ENCODE measurements at places on chromosomes 7 and 10.

- no peak for DNase-seq
Observed at GRCh38 chr7:16562456-16563220, 36.0 kb downstream of the LRRC72 start.

DNA sequence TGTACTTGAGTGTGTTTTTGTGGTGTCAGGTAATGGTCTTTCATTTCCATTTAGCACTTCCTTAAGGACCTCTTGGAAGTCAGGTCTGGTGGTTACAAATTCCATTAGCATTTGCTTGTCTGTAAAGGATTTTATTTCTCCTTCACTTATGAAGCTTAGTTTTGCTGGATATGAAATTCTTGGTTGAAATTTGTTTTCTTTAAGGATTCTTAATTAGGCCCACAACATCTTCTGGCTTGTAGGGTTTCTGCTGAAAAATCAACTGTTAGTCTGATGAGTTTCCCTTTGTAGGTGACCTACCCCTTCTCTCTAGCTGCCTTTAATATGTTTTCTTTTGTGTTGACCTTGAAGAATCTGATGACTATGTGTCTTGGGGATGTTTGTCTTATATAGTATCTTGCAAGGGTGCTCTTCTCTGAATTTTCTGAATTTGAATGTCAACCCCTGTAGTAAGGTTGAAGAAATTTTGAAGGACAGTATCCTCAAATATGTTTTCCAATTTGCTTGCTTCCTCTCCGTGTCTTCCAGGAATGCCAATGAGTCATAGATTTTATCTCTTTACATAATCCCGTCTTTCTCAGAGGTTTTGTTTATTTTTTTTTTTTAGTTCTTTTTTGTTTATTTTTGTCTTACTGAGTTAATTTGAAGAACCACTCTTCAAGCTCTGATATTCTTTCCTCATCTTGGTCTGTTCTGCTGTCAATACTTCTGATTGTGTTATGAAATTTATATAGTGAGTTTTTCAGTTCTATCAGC, 70.2 kb downstream of the SLC39A12 start:
- no peak for DNase-seq

DNA sequence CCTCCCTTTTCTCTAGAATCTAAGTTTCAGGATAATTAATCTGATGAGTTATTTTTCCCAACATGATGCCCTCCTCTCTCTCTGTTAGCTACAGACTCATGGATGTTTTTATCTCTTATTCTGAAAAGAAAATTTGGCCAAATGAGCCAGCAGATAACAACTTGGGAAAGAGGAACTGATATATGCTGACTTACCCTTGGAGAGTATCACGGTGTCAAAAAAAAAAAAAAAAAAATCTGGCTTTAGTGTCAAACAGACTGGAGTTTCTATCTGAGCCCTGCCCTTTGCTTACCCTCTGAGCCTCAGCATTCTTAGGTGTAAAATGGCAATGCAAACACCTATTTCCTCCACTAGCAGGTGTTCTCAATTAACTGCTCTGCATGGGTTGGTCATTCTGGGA, 190.4 kb downstream of the AHR start:
- no peak for DNase-seq

- DNase-seq = no peak
Observed at GRCh38 chr7:27943241-27943640, 203.3 kb downstream of the TAX1BP1 start.

DNA sequence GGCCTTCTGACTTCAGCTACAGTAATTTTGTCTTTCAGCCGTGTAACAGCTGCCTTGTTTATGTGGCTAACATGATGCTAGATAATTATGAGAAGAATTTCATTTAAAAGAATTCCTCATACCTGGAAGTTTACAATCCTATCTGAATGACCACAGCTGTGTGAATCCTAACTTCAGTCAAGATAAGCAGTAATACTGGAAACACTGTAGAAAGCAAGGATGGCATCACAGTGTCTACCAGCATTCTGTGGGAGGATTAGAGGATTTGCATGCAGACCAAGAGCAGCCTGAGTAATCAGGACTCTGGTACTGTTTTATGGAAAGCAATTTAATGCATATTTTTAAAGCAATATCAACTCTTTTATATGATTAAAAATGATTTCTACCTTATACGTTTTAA, 282.4 kb downstream of the EXOC4 start:
- DNase-seq = no peak

GRCh38 chr10:11345224-11346054, 266.0 kb downstream of the USP6NL start:
- DNase-seq = no peak

DNA sequence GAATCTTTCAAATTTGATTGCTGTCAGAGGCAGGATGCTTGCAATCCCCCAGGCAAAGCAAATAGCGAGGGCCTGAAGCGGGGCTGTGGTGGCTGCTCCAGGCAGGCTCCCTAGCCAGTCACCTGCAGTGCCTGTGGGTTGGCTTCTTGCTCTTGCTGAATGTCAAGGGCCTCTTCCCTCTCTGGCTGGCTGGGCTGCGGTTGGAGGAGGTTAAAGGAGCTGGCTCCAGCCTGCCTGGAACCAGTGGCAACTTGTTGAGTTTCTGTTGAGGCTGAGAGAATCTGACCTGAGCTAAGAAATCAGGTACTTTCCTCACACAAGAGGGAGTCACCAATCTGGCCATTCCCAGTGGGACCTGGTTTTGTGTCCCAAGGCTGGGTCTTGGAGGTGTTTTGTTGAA, 134.7 kb downstream of the TMEM178B start:
- no peak for DNase-seq

DNA sequence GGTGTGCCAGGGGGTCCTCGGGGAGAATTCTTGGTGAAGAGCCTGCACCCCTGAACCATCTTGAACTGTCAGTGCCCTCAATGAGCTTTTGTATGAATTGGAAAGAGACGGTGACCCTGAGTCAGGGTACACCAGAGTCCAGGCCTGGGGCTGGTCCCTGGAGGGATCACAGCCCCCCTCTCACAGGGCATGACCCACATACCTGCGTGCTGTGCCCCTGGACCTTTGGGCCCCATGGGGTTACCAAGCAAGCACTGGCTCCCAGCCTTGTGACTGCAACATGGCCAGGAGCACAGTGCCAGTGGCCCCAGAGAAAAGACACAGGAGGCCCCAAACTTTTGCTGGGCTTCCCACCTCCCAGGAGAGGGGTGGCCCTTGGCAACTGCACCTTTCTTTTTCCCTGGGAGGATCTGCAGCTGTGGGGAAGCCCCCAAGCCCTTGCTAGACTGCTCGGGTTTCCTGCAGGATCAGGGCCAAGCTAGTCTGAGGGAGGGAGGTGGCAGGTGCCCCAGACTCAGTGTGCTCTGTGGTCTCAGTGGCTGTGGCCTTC, 153.5 kb downstream of the ZNF248 start:
- no peak for DNase-seq

DNA sequence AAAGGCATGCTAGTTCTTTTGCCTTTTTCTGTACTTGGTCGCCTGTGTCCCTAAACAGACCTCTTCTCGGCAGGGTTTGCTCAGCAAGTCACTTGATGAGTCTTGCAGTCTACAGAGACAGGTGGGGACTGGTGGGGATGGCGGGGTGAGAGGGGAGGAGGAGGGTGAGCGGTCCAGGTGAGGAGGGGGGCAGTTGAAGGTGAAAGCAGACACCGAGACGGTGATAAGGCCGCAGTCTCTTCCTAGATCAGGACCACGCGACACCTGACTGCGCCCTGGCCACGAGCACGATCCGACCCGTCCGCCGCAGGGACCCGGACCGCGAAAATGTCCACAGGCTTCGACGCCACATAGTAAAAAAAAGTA, 566 bp downstream of the ASNS start:
- DNase-seq = peak; percentile 5

GRCh38 chr7:134509010-134509409, 18.4 kb upstream of the AKR1B10 start:
- no peak for DNase-seq

DNA sequence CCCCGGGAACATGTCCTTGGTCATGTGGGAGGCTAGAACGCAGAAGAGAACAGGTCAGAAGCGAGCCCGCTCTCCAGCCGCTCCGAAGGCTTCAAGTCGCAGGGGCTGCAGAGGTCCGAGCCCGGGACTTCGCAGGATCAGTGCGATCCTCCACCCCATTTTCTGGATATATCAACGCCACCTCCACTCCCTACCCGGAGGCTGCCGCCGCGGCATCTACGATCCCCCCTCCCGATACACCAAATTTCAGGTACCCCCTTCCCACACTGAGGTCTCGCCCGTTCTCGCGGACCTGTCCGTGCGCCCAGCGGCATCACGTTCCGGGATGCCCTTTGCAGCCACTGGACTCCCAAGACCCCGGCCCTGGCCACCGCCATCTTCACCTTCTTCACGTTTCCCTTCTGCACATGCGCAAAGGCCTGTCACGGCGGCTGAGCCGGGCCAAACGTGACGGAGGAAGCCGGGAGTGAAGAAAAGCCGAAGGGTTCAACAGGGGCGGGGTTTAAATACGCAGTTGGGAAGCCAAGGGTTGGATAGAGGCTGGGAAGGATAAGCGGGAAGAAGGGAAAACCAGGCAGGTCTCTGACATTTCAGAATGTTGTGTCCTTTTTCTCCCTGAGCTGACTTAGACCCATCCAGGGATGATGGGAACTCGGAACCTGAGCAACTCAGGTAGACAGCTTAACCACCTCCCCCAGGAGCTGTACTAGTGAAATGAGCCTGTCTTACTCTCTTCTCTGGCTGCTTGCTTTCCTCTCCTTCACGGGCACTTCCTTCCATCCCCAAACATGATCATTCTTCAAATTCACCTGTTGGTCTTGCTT, at the start of gene NDUFB8:
NDUFB8 (minus strand) TSS at position 397 of the 824 bp plus-strand sequence; CDS start at position 377, 20 bp downstream.
- DNase-seq = peak; percentile 85

- no peak for DNase-seq
Observed at GRCh38 chr7:79272066-79272669, 181.3 kb downstream of the MAGI2 start.

DNA sequence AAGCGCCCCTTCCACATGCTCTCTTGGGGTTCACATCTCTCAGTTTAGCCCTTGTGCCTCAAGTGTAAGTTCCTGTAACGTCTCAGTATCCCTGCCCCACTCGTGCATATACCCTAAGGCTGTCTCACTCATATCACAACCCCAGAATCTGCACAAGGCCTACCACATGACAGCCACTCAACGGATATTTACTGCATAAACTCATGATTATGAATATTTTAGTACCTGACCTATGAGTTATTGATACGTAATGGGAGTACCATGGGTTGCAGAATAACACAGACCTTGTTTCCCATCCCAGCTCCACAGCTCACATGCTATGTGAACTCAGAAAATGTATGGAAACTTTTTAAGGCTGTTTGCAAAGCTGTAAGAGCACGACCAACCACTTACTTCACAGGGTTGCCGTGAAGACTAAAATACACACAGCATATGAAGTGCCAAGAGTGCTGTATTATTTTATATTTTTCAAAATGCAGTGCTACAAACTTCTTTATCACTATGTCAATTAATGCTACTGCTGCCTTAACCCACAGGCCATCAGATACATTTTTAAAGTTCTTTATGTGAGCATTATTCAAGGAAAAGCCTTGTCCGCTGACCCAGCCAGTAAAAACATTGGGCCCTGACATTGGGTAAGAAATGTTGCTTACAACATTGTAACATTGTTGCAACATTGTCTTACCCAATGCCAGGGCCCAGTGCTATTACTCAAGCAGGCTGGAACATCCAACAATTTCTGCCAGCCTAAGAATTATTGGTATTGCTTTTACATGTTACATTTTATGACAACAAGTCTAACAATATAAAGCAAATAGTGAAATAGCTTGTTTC, 97.2 kb downstream of the JAZF1 start:
- no peak for DNase-seq

DNA sequence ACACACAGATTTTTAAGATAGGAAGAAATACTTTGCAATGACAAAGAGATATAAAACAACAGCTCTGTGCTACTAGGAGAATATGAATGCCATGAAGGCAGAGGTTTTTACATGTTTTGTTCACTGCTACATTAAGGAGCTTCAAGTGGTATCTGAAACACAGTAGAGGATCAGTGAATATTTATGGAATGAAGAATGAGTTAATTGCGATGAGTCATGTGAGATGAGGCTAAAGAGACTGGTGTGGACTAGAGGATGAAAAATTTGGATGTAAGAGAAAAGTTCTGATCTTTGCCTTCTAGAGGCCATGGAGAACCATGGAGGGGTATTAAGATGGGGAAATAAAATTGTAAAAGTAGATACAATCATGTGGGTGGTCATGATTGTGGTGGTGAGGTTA, 434.2 kb downstream of the PHTF2 start:
- no peak for DNase-seq

GRCh38 chr10:22341190-22341925, 3.9 kb upstream of the SPAG6 start:
- DNase-seq = no peak

GRCh38 chr7:4845740-4846142, 16.1 kb downstream of the PAPOLB start:
- no peak for DNase-seq

GRCh38 chr7:89377219-89377618, 581.7 kb upstream of the TEX47 start:
- no peak for DNase-seq

DNA sequence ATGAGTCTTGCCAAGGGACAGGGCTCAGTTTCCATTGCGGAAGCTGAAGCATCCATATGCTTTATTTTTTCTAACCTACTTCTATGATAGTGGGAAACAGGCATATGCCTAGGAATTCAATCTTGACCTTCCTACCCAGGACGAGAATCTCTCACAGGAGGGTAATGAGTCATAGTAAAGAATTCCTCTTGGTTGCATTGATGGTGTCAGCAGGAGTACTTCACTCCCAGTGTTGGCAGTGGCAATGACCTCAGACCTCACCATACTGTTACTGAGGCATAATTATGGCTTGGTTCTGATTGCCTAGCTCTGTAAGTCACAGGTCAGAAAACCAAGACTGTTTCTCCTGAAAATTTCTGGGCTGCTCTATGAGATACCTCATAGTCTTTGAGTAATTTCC, 552.9 kb downstream of the ARL4A start:
- DNase-seq = no peak

All from activated T-cell treated with anti-CD3 and anti-CD28 coated beads for 1 hour (primary cell).